ELR (cell line): ENCODE measurements at places on chromosomes 5 and 9.

DNA sequence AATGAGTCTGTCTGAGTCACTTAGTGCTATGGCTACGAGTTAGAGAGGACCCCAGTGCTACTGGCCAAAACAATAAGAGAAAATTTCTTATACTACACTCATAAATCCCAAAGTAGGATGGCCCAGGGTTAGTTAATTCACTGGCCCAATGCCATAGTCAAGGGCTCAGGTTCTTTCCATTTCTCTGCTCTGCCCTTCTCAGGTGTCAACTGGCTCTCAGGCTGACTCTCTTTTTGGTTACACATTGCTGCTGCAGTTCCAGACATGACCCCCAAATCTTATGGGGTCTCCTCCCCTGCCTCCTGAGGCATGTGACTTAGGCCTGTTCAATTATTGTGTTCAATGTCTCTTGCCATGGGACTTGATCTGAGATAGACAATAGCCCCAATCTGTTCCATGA lies 70.4 kb downstream of the ARHGEF37 start:
- no peak for DNase-seq

DNA sequence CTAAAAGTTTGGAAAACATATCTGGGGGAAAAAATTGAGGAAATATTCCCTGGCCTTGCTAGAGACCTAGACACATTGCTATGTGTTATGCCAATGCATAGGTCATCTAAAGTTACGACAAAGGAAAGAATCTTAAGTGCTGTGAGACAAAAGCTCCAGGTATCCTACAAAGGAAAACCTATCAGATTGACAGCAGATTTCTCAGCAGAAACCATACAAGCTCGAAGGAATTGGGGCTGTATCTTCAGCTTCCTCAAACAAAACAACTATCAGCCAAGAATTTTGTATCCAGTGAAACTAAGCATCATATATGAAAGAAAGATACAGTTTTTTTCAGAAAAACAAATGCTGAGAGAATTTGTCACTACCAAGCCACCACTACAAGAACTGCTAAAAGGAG lies 234.4 kb downstream of the CDH18 start:
- no peak for DNase-seq

DNA sequence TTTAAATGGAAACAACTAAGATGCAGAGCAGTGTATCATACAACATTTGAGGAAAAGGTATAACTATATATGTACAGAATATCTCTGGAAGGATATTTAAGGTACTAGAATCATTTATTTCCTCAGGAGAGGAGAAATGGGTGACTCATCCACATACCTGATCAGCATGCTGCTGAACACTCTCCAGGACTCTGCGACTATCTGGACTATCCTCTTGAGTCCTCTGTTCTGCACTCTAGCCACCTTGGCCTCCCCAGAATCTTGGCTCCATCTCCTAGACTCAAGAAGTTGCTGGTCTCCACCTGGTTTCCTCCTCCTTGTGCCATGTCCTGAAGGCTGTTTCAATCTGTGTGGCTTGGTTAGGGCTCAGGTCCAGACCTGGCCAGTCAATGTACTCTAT lies 8.8 kb upstream of the PRDM6 start:
- no peak for DNase-seq

GRCh38 chr5:100779669-100780375 lies 123.3 kb downstream of the ST8SIA4 start:
- DNase-seq = no peak

DNA sequence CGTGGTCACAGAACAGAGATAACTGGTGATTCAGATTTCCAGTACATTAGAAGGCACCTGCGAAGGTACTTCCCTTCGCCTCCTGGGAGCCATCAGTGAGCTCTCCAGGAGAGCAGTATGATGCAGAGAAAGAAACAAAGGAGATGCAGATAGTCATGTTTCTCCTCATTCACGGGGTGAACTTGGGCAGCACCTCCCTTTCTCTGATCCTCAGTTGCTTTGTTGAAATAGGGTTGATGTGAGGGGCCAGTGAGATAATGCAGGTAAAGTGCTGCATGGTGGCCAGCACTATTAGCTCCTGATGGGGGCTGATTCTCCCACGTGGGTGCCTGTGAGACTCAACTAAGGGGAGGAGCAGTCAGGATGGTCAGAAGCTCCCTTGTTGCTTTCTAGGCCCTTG lies 46.6 kb upstream of the ZNF169 start:
- no peak for DNase-seq

GRCh38 chr5:149406203-149406978 lies 27.3 kb upstream of the IL17B start:
- no peak for DNase-seq

- DNase-seq = no peak
These were observed 213.6 kb downstream of the MAPKAP1 start for GRCh38 chr9:125493384-125493783.

- no peak for DNase-seq
These were observed 145.9 kb downstream of the HINT1 start for GRCh38 chr5:131019111-131019510.

GRCh38 chr9:81562231-81563019 lies 126.9 kb downstream of the TLE1 start:
- peak; percentile 96 for DNase-seq

DNA sequence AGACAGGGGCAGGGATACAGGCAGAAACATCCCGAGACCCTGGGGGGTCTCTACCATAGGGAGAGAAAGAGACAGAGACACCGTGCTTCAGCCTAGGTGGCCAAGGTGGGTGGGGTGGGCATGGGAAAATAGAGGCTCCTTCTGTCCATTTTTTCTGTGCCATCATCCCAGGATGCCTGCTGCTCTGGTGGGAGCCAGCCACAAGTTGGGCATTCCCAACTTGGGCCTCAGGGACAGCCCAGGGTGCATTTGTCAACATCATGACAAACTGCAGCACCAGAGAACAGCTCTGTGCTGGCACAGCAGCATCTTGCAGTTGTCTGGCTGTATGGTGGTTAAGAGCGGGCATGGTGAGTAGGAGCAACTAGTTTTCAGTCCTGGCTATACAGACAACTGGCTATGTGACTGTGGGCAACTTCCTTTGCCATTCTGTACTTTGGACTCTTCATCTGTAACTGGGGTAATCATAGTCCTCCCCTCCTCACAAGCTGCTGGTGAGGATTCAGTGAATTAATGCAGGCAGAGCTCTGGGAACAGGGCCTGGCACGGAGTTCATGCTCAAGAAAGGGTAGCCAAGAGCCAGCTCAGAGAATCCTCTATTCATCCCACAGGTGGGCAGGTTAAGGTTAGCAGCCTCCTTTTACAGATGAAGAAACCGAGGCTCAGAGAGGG lies 100.4 kb downstream of the RGS3 start:
- no peak for DNase-seq

- no peak for DNase-seq
These were observed 58.0 kb downstream of the TMEM215 start for GRCh38 chr9:32841314-32841713.

DNA sequence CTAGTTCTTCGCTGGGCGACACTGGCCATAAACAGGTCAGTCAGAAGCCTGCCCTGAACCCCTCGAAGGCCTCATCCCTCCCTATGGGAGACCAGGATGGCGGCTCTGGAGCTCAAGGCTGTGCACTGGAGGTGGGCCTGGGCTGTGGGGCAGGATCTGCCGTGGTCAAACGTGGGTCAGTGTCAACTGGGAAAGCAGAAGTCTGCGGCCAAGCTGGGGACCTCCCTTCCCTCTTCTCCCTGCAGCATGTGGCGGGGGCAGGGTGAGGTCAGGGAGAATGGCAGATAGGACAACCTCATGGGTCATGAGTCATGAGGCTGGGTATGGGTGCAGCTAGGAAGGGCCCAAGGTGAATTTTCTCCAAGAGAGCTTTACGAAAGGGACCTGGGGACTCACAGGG lies 132.9 kb downstream of the RXRA start:
- DNase-seq = no peak

- DNase-seq = no peak
These were observed 61.4 kb upstream of the ALDH1B1 start for GRCh38 chr9:38331141-38331540.

- DNase-seq = no peak
These were observed 605.4 kb downstream of the ISL1 start for GRCh38 chr5:51988634-51989033.

DNA sequence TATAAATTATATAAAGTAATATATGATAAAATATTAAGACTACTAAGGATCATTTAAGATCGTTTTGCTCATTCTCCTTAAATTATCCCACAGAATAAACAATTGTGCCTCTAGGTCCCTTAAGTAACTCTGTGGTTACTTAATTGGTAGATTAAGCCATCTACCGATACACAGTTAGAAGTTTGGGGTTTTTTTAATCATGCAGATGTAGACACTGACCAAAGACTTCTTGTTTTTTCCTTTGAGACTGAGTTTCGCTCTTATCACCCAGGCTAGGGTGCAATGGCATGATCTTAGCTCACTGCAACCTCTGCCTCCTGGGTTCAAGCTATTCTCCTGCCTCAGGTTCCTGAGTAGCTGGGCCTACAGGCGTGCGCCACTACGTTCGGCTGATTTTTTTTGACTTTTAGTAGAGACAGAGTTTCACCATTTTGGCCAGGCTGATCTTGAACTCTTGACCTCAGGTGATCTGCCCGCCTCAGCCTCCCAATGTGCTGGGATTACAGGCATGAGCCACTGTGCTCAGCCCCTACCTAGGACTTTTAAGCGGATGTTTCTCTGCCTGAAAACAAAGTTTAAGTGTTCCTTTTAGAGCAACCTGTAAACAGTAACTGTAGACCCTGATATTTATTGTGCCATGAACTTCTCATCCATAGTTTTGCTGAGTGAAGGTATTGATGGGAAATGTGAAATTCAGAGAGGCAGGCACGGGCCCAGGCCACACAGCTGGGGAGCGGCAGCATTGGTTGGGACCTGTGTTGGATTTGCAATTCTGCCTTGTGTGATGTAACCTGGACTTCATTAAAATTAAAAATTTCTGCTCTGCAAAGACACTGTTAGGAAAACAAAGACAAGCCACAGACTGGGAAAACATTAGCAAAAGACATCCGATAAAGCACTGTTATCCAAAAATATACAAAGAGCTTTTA lies 11.6 kb downstream of the CEL start:
- DNase-seq = no peak

DNA sequence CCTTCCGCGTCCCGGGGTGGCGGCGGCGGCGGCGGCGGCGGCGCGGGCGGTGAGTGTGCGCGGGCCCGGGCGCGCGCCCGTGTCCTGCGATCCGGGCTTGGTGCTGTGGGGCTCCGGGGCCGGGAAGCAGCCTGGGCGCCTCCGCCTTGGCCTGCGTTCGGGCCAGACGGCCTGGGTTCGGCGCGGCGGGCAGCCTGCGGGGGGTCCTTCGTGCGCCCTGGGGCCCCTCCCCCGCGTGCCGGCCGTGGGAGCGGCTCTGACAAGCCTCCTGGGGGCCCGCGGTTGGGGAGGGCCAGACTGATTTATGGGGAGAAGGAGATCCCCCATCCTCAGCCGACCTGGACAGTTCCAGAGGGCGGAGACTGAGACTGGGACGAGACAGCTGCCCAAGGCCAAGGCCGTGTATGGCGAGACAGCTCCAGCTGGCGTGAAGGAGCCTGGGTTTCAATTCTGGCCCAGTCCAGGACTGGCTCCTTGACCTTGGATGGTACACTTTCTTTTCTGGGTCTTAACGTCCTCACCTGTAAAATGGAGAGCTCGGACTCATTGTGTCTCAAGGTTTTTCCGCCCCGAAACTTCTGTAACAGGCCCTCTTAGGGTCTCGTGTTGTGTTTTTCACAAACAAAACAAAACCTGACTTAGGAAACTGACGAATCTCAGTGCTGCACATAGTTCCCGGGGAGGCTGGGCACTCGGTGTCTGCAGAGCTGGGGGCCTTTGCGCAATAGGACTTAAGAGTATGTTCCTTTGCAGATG lies 603 bp downstream of the TMEM268 start:
- peak; percentile 69 for DNase-seq

- DNase-seq = no peak
These were observed 539.5 kb downstream of the EBF1 start for GRCh38 chr5:158560170-158560569.

- DNase-seq = peak; percentile 56
These were observed 84.5 kb downstream of the FOXD1 start for GRCh38 chr5:73363911-73364730.

DNA sequence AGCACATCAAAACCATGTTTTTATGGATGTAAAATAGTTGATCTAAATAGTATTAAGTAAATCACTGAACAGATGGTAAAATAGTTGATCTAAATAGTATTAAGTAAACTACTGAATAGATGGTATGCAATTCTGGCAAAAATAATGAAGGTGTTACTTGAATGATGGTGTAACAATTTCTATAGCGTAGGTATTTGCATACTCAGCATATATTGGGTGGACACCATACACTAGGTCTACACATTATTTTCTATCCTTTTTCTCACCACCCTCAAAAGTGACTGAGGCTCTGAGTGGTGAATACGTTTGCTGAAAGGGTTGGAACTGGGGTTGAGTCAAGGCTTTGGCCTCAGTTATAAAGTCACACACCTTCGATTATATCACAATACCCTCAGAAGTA lies 81.3 kb downstream of the ATP10B start:
- no peak for DNase-seq

DNA sequence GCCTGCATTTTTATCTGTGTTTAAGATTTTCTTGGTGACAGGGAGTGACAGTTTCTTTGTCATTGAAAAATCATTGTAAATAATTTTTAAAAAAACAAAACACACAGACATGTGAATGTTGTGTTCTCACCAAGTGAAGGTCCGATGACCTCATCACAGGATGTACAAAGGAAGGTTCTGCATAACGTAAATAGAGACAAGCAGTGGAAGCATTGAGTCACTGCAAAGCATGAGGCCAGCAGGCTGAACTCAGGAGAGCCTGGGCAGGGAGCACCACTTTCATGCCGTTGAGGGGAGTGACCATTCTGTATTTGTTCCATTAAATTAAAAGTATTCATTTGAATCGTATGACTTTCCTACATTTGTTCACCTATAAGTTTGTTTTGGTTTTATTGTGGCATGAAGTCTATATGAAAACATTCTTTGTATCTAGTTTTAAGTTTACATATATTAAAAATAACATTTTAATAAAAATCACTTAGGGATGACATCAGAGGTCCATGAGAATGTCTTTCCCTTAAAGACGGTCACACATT lies 70.4 kb upstream of the TLE1 start:
- DNase-seq = peak; percentile 94

DNA sequence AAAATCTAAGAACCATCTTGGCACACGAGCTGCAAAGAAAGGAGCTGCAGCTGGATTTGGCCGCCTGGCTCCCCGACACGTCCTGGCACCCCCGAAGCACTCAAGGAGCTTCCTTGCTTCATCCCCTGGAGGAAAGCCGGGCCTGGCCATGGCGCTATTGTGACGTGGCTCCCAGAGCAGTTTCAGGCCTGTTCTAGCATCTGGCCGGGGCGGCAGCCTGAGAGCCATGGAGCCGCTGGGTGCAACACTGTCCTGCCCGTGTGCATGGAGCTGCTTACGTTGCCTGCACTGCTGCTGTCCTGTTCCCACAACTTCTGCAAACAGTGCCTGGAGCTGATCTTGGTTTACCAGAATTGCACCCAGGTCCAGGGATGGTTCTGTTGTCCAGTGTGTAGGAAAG lies 63.5 kb downstream of the PTPDC1 start:
- DNase-seq = no peak

GRCh38 chr9:97487107-97487506 lies 14.4 kb upstream of the TMOD1 start:
- peak; percentile 74 for DNase-seq

DNA sequence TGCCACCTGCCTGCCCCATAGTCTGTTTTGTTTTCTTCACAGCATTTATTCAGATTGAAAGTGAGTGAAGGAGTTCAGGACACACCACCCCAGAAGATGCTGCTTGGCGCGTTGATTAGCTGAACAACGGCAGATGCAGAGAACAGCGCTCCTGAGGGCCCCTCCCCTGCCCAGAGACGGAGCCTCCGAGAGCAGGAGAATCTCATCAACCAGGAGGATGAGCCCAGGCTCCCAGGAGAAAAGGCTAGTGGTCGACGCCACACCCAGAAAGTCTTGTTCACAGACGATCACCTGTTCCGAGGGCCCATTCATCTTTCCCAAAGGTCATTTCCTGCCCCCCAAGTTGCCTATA lies 180.4 kb upstream of the PPP1R26 start:
- no peak for DNase-seq
